ENCODE measurements at places on chromosomes 2 and 18.

- no peak for DNase-seq
These were observed 93.7 kb upstream of the ZNF516 start for GRCh38 chr18:76588601-76589226.

- no peak for DNase-seq
These were observed 15.7 kb upstream of the TTC21B start for GRCh38 chr2:165969227-165969626.

DNA sequence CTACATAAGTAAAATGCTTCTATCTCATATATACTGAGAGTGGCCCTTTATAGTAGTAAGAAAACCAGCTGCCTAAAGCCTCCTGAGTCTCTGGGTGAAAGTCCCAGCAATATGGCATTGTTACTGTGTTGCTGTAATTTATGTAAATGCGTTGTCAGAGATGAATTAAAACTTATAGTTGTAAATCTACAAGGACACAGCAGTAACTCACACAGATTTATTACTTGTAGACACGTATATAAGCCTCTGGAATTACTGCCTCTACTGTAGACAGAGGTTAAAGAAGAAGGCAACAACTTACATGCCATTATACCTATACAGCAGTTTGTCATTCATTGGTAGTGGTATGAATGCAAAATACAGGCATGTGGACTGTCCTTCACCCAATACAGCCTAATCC, 169.1 kb upstream of the BOD1L2 start:
- DNase-seq, result no peak

DNA sequence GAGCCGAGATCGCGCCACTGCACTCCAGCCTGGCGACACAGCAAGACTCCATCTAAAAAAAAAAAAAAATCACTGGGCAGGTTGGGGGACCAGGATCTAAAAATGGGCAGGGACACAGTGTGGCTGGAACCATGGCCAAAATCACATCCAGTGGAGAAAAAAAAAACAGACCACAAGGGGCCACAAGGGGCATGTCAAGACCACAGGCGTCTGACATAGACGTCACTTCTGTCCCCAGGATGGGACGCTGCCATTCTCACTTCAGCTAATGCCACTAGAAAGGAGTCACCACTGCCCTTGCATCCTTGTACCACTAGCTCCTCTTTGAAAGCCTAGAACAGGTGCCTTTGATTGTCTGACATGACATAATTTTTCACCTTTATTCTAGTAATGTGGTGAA, 2.5 kb upstream of the POMC start:
- DNase-seq, result no peak

GRCh38 chr2:24336811-24337210, 23.5 kb downstream of the ITSN2 start:
- no peak for DNase-seq

GRCh38 chr2:157395811-157396210, 48.1 kb downstream of the CYTIP start:
- peak; percentile 21 for DNase-seq

- no peak for DNase-seq
These were observed 55.7 kb upstream of the EML4 start for GRCh38 chr2:42113452-42113851.

GRCh38 chr2:191862156-191862775, 15.4 kb upstream of the CAVIN2 start:
- DNase-seq, result no peak

DNA sequence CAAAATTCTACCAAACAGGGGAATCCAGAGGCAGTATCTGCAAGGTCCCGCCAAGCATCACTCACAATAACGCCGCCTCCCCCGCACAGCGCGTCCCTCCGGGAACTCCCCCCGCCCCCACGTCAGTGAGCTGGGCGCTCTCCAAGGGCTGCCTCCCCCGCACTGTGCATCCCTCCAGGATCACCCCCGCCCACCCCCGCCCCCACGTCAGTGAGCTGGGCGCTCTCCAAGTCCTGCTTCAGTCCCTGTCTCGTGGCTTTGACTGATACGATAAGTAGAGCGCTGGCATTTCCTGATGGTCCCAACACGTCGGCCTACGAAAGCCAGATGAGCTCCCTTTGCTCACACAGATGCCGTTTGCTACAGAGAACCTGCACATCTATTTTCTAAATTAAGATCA, 130.7 kb upstream of the TPO start:
- no peak for DNase-seq

DNA sequence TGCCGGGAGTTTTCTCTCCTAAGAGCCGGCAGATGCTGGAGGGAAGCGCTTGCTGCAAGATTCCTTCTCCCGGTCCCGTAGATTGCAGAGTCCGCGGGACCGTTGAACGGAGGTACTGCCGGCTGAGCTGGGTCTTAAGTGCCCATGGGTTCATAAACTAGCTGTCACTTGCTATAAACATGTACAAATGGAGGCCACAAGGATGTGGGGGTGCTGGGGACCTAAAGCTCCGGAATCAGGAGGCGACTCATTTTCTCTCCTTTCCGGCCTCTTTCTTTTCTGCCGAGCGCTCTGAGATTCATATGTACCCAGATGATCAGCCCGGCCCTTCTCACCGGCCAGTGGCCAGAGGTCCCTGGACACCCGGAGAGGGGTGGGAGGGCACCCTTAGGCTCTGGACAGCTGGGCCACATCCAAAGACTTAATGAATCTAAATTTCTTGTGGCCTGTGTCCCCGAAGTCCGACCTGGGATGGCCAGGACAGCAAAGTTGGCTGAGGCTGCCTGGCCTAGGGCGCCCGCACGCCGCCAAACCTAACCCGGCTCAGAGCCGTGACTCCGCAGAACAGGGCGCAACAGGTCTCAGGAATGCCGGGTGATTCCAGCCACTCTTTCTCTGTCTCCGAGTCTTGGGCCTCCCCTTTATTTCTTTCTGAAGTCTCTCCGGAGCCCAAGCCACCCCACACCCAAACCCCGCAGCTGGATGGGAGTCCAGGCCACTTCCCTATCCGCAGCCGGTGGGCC, 2.4 kb upstream of the PAX3 start:
- DNase-seq, result no peak

GRCh38 chr18:33937270-33937816, 287.4 kb downstream of the NOL4 start:
- no peak for DNase-seq

- no peak for DNase-seq
These were observed 47.9 kb downstream of the FRZB start for GRCh38 chr2:182818501-182818900.

DNA sequence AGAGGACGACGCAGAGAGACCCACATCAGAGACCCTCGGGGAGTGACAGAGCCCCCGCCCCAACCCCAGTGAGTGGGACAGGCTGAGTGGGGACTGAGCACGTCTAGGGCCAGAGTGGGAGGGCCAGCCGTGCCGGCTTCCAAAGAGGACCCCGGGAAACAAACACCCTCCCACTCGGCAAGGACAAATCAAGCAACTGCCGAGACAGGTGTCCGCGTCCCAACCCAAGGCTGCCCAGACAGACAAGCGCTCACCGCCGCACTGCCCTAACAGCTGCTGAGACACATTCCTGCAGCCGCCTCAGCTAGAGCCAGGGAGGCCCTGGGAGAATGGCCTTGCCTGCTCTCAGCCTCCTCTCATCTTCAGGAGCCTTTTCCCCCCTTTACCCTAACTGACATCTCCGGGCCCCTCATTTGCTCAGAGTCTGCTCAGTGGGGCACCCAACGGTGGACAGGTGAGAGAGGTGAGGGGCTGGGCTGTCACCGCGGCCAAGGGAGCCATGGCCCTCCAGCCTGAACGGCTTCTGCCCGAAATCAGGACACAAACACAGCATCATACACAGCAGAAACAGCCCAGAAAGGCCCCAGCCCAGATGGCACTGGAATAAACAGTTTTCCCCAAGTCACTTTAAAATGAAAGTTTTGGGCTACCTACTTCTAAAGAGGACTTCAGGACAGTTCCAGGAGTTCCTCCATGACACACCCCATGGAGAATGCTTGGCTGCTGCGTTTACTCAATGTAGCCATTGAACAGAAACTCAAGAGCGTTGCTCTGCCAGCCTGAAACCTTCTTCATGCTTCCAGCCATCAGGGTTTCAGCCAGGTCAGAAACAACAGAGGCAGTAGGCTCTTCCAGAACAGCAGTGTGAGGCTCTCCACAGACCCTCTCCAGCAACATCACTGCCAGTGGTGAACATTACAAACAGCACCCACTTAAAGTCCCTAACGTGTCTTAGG, 23.6 kb downstream of the SLC66A2 start:
- no peak for DNase-seq

DNA sequence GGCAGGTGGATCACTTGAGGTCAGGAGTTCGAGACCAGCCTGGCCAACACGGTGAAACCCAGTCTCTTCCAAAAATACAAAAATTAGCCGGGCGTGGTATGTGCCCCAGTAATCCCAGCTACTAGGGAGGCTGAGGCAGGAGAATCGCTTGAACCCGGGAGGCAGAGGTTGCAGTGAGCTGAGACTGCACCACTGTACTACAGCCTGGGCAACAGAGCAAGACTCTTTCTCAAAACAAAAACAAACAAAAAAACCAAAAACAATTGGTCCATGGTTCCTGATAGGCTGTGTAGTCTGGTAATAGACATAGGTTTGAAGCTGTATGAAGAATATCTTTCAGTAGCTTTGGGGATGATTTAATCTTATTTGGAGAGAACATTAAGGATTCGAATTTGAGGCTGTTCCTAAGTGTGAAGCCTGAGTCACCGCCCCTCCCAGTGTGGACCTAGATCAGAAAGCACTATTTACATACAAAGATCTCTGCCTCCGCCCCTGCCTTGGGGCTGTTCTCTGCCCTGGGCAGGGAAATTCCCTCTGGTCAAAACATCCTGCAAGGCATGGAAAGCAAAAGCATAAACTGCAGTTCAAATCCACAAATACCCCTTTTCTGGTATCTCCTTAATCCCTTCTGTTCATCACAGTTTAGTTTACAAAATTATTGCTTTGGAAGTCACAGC, 52.8 kb upstream of the PMAIP1 start:
- peak; percentile 11 for DNase-seq

DNA sequence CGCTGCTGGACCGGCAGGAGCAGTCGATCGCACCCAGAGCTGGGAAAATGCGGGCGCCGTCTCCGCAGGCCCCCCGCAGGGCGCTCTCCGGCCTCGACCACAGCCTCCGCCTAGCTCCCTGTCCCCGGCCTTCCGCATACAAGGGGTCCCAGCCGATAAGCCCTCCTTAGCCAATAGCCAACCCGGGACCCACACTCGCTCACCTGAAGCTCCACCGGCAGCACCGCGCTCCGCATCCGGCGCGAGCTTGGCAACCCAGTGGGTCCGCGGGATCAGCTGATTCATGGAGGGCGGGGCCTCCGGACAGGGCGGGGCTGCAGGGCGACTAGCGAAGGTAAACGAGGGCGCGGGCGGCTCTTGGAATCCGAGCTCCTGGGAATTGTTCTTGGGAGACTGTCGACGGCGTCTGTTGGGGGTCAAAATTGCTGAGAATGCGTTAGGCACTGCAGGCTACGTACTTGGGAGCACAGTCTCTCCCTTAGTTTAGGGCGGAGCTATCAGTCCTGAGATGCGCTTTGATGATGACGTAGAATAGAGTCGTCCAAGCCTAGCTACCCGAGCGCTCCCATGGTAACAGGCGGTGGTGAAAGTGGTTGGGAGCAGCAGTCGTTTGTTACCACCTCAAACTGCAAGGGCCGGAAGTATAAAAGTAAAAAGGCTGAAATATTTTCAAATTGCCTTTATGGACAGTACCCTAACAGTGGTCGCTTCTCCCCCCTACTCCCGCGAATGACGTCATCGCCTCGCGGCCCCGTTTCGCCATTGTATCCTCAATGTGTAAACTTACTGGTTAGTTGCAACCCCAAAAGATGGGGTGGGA, at the start of gene ALS2:
TSS of gene ALS2 (minus strand) at position 260 of the 820 bp plus-strand sequence. CDS start 12,048 bp downstream, outside the sequence.
- peak; percentile 82 for DNase-seq

GRCh38 chr2:55090702-55091101, 40.5 kb upstream of the RTN4 start:
- no peak for DNase-seq

DNA sequence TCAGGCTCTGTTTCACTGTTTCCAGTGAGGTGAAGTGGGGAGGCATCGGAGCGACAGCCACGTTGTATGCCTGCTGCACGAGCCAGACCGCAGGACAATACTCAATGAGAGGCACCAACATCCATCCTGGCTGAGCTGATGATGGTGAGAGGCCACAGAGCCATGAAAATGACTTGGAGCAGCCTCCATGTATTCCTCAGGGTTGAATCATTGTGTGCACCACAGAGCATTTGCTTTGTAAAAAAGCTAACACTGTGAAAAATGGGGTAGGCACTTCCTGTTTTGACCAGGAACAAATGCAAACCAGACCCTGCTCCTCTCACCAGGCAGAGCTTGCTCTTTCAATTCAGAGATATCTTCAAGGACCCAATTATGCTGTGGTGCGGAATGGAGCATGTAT, 87.2 kb downstream of the LPIN1 start:
- no peak for DNase-seq

- DNase-seq, result no peak
These were observed 9.4 kb upstream of the GPR17 start for GRCh38 chr2:127636248-127637235.
